HL-60 (cell line): ENCODE measurements at places on chromosomes 6 and 20.

GRCh38 chr6:3208775-3209113, 18.7 kb downstream of the TUBB2B start:
- no peak for DNase-seq

- no peak for DNase-seq
These were observed 180.2 kb upstream of the CCN2 start for GRCh38 chr6:132131351-132131750.

GRCh38 chr6:166599205-166599604, 12.7 kb upstream of the RAMACL start:
- DNase-seq, result no peak

GRCh38 chr20:63059684-63060056, 52.9 kb upstream of the BHLHE23 start:
- no peak for DNase-seq

DNA sequence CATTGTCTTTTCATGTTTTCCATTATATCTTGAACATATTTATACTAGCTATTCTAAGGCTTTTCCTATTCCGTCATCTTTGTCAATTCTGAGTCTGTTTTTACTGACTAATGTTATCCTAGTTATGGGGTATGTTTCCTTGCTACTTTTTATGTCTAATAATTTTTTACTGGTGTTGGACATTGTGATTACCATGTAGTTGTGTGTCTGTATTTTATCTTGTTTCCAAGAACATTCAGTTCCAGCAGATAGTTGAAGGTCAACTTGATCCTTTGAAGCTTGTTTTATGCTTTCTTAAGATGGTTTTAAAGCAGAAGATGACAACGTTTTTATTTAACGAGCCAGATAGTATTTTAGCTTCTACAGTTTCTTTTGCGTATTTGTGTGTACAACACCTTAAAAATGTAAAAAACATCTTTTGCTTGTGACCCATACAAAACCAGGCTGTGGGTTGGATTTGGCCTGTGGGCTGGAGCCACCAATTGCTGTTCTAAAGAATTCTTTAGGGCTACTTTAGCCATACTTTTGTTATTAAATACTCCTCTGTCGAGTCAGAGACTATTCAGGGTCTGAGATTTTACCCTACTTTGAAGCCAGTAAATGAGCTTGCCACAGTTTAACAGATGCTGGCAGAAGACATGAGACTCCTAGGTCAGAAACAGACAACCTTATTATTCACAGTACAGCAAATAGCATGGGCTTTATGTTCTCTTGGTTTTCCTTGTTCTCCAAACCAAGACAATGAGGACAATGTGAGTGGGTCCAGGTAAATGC, 38.7 kb upstream of the REV3L start:
- no peak for DNase-seq

DNA sequence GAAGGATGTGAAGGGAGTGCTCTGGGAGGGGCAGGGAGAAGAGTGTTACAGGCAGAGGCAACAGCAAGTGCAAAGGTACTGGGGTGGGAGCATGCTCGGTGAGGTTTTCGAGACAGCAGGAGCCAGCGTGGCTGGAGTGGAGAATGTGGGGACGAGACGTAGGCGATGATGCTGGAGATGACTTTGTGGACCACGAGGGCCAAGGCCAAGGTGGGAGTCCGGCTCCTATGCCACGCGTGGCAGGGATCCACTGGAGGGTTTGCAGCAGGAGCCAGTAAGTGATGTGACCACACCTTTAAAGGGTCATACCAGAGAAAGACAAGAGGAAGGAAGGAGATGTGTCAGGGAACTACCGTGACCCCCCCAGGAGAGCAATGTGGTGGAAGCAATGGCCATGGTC, 7.3 kb downstream of the PTGIS start:
- DNase-seq, result no peak

DNA sequence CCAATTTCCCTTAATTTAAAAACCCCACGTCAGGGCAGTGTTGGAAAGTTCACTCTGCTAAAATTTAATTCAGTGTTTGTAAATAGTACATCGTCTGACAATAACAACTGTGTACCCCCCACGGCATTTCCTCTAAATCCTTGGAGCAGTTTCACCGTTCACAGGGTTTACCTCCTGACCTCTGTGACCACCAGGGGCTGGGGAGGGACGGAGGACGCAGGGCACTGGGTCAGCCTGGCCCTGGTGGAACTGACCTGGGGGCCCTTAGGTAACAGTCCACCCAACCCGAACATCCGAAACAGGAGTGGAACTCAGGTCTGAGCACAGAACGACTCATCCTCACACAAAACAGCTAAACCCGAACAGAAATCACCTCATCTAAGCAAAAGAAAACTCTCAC, 2.1 kb downstream of the ZBTB46 start:
- no peak for DNase-seq

DNA sequence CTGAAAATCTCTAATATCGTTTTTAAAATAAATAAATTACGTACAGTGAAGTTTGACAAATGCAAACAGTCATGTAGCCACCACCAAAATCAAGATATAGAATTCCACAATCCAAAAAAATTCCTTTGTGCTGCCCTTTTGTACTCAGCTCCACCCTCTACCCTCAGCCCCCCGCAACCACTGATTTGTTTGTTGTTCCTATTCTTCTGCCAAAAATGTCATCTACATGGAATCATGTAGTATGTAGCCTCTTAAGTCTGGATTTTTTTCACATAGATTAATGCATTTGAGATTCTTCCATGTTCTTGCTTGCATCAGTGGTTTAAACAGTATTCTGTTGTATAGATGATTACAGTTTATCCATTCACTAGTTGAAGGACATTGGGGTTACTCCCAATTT, 8.5 kb upstream of the REPS1 start:
- DNase-seq, result no peak

DNA sequence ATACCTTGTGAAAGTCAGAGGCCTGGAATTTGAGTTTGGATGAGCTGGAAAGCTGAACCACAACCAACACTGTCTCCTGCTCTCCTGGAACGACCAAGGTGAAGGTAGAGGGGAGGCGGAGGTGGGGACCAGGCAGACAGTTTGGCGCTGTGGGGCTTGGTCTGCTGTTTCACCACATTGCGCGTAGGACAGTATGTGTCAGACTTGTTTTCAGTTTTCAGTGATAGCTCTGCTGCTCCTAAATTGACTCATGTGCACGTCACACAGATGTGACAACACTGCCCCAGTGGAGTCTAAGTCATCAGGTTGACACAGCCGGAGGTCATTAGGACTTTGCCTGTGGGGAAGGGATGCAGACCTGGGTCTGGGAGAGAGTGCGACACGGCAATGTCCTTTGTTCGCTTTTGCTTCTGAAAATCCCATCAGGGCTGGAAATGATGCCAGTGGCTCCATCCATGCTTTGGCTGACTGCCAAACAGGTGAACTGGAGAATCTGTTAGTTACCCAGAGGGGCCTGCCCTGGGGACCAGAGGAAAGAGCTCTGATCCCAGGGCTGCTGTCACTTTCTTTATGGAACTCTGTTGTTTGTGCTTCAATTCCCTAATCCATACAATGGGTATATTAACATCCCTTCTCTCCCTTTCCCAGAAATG, 255.5 kb downstream of the CDC5L start:
- no peak for DNase-seq

- DNase-seq, result no peak
These were observed 171.7 kb upstream of the LAMP5 start for GRCh38 chr20:9342651-9343050.

- DNase-seq, result no peak
These were observed 249.6 kb upstream of the MOCS1 start for GRCh38 chr6:40183902-40184301.

GRCh38 chr20:6135347-6135746, 12.5 kb upstream of the FERMT1 start:
- no peak for DNase-seq

GRCh38 chr6:15319677-15320076, 73.8 kb downstream of the JARID2 start:
- DNase-seq, result no peak

- no peak for DNase-seq
These were observed 537.9 kb downstream of the TENT5A start for GRCh38 chr6:81214414-81215091.

DNA sequence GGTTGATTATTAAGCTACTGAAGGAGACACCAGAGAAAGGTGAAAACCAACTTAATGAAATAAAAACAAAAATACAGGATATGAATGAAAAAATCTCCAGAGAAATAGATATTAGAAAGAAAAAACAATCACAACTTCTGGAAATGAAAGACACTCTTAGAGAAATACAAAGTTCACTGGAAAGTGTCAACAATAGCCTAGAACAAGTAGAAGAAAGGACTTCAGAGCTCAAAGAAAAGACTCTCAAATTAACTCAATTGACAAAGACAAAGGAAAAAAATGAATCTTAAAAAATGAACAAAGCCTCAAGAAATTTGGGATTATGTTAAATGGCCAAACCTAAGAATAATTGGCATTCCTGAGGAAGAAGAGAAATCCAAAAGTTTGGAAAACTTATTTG, 10.3 kb upstream of the MCM9 start:
- DNase-seq, result no peak

DNA sequence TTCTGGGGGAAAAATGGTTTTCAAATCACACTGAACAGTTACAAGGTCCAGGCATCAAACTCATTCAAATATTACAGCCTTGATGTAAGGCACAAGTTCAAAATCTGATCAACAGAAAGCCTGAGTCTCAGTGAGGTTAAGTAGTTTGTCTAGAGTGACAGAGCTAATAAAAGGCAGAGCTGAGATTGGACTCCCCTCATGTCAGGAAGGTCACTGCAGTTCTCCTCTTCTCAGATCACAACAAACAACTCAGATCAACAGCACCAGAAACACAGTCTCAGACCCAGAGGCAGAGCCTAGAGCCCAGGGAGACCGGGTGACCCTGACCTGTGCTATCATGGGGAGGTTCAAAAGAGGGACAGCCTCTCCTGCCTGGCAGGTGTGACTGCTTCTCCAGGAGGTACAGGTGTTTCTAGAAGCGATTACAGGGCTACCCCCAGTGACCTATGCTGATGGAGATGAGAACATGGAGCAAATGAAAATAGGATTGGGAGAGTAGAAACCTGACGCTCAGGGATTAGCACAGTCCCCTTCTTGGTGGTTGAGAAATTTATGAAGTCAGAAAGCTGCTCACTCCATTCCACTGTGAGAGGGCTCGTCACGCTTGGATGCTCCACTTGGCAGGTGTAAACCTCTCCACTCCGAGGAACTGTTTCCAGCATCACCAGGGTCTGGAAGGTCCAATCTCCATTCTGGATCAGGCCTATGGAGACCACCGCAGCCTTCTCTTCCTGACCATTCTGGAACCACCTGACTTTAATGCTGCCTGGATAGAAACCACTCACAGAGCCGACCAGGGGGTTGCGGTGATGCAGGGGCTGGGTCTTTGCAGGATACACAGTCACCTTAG, 24.3 kb upstream of the HLA-DRB5 start:
- no peak for DNase-seq

DNA sequence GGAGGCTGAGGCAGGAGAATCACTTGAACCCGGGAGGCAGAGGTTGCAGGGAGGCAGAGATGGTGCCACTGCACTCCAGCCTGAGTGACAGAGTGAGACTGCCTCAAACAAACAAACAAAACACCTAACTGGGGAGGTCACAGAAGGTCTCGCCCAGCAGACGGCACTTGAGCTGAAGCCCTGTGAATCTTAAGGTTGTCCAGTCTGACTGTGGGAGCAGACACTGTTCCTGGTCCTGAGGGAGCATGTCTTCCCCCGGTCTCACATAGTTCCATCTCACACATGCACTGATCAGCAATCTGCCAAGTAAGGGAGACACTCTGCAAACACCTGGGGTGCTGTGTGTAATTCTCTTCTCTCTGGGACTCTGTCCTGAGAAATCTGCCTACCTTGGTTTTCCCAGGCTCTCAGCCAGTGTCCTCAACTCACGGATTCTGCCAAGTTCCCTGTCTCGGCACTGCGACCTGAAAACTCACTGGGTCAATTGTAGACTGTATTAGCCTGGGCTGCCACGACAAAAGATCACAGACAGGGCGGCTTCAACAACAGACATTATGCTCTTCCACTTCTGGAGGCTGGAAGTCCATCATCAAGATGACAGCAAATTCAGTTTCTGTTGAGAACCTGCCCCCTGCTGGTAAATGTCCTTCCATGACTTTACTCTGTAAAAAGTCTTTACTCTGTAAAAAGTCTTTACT, 94.3 kb downstream of the JPH2 start:
- peak; percentile 49 for DNase-seq

DNA sequence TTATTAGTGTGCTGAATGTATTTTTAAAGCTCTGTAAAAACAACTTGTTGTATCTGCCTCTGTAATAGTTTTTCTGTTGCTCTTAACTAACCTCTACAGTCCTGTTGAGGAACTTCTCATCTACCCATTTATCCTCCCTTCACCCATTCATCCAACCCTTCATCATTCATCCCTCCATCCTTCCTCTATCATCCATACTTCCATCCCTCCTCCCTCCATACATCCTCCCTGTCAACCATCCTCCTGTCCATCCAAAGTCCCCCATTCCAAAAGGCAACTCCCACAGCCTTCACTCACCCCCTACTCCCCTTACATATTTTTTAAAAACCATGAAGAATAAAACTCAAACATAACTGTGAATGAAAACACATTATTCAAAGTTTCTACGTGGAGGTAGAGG, 40.7 kb upstream of the SPDEF start:
- DNase-seq, result no peak

DNA sequence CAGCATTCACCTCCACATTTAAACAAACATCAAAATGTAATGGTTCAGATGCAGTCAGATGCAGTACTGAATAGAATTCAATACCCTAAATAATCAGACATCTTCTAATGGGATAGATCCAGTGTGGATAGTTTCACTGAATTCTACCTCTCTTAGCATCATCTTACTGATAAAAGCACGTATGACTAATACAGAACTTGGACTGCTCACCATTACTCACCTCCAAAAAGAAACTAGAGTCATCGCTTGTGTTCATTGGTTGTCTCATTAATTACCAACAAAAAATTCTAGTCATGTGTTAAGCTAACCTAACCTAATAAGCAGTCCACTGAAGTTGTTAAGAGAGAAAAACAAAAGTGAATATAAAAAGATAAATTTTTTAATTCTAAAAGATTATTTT, 165.9 kb upstream of the IRAK1BP1 start:
- no peak for DNase-seq

GRCh38 chr20:37775200-37775599, 81.4 kb downstream of the CTNNBL1 start:
- DNase-seq, result no peak

DNA sequence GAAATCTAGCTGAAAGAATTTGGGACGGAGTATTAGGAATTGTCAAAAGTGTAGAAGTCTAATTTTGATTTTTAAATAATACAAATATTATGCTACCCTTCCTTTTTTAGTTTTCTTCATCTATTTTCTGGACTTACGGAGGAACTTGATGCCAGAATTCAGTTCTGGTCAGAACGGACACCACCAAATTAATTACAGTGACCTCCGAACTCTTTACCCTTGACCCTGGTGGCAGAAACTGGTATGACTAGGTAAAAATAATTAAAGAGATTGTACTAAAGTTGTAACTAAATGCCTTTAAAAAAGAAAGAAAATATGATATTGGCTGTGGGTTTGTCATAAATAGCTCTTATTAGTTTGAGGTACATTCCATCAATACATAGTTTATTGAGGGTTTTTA, 751.1 kb upstream of the MAP3K7 start:
- no peak for DNase-seq

DNA sequence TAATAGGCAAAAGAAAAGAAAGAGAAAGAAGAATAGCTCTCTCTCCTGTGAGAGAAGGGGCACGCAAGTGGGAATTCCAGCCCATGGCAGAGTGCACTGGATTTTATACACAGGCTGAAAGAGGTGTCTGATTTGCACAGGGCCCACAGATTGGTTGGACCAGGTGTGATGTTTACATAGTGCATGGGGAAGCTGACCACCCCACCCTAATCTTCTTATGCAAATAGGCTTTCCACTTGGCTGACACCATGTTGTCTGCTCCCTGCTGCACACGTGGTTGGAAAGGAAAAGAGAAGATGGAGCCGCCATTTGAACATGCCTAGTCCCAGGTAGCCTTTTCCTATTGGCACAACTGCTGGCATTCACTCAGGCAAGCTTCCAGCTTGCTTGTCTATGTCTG, 20.2 kb downstream of the MICA start:
- DNase-seq, result no peak
